Anterior cingulate cortex (tissue), 58 donors: ENCODE measurements at places on chromosomes 3 and 15.

- no peak for DNase-seq
Measured at GRCh38 chr3:193830791-193831191, 237.8 kb downstream of the OPA1 start.

DNA sequence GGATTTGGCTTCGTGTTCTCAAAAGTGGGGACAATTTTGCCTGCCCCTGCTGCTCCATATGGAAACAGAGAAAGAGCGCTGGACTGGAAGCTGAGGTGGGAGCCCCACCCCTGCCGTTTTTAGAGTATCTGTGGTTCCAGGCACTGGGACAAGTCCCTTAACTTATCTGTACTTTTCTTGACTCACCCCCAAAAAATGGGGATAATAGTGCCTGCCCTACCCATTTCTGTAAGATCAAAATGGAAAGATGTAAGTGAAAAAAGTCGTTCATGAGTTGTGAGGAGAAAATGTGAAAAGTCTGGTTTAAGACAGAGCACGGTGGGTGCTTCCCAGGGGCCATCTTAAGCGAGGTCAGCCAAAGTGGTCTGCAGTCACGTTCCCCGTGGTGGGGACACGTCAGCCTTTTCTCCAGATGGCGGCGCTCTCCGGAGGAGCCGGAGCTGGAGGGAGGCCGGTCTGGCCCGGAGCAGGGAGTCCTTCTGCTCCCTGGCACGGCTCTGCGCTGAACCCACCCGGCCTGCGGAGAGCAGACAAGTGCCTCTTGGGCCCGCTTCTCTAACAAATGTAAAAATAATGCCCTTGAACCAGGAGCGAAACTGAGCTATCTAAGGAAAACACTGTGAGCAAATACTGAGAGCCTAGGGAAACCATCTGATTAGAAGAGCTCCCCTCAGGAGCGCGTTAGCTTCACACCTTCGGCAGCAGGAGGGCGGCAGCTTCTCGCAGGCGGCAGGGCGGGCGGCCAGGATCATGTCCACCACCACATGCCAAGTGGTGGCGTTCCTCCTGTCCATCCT lies at the start of gene CLDN18:
CLDN18 (plus strand) TSS at position 690 of the 797 bp plus-strand sequence; CDS start at position 751, 61 bp downstream.
- DNase-seq: no peak

DNA sequence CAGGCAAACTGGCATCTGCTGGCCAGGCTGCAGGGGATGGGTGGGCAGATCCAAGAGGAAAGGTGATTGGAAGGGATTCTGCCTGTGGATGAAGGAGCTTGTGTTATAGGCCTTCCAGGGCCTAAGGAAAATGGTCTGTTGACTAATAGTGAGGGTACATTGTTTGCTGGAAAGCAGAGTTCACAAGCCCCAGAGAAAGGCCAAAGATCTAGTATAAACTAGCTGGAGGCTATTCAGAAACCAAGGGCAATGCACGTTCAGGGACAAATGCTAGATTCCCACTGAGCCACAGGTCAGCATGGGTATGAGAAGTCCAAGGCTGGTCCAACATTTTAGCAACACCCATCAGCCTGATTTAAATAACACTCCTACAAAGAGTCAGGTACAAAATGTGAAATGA lies 74.7 kb downstream of the FBN1 start:
- no peak for DNase-seq

GRCh38 chr3:126373682-126374601 lies 16.7 kb upstream of the KLF15 start:
- no peak for DNase-seq

DNA sequence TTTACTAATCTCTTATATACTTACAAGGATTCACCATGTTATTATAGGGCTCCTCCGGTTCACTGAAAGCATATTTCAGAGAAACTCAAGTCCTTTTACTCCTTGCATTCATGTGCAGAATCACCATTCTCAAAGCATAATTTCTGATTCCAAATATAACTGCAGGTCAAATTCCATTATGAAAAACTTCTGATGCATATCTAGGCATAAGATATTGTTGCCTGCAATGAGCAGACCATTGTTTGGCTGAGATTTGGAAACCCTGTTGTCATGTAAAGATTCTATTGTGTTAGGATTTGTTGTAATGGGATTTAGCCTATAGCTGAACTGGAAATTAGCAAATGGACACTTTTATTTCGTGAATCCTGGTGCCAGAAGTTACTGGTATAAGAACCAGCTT lies 69.5 kb upstream of the PRICKLE2 start:
- no peak for DNase-seq

GRCh38 chr15:69410248-69410874 lies 3.8 kb upstream of the KIF23 start:
- DNase-seq: no peak

DNA sequence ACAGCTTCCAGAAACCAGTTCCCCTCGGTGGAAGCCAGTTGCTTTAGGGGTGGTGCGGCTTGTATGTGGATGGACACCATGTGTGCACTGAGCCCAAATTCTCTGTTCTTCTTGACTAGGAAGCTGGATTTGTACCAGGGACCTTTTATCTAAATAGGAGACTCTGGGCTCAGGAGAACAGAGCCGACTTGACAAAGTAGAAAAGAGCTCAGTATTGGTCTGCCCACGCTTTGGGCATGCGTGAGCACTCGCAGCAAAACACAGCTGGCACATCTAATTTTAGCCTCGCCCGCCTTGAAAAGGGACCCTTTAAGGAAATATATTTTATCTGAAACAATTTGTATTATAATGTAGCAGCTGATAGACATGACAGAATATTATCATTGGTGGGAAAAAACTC lies 1.1 kb upstream of the RBMS3 start:
- no peak for DNase-seq

DNA sequence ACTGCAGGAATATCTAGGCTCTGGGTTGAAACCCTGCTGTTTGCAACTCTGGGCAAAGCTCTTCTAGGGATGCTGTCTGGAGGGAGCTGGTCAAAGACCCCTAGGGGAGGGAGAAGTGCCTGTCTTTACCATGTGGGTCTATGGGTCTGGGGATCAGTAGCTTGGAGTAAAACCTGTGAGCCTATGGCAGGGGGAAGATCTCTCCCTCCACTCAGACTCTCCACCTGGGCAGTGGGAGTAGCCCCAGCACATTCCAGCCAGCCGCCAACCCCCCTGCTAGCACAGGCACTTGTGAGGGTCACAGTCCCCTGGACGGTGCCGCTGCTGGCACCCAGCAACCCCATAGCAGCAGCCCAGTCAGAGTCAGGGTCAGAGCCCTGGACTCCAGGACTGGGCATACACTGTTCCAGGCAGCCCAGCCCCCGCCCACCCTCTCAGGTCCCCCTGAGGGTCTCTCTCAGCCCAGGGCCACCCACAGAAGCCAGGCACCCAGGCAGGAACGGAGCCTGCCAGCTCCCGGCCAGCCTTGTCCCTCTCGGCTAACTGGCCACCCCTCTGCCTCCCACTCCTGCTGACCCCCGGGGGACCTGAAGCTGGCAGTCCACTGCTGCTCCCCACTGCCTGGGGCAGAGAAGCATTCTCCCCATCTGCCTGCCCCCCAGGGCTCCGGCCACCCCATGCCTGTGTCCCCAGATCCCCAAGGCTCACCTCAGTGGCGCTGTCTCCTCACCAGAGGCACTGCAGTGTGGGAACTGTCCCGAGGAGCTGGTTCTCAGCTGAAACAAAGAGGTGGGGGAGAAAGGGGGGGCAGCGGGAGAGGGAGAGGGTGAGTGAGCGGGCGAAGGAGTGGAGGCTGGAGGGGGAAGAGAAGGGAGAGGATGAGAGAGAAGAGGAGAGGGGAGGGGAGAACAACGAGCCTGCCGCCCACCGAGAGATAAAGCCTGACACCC lies 10.8 kb downstream of the GLYCTK start:
- DNase-seq: no peak

DNA sequence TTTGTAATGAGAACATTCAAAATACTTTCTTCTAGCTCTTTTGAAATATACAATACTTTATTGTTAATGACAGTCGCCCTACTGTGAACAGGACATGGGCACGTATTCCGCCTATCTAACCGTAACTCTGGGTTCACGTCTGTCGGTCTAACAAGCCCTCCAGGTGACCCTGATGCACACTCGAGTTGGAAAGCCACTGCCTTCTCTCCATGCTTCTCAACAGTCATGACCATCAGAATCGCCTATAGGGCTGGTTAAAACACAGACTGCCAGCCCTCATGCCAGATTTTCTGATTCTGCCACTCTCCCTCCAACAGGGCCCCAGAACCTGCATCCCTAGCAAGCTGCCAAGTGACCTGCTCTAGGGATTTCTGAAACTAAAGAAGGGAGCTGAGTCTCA lies 140.2 kb downstream of the FOXP1 start:
- DNase-seq: no peak

GRCh38 chr3:176905331-176905730 lies 292.0 kb downstream of the TBL1XR1 start:
- no peak for DNase-seq

GRCh38 chr15:31609258-31609681 lies 282.6 kb downstream of the KLF13 start:
- DNase-seq: no peak

DNA sequence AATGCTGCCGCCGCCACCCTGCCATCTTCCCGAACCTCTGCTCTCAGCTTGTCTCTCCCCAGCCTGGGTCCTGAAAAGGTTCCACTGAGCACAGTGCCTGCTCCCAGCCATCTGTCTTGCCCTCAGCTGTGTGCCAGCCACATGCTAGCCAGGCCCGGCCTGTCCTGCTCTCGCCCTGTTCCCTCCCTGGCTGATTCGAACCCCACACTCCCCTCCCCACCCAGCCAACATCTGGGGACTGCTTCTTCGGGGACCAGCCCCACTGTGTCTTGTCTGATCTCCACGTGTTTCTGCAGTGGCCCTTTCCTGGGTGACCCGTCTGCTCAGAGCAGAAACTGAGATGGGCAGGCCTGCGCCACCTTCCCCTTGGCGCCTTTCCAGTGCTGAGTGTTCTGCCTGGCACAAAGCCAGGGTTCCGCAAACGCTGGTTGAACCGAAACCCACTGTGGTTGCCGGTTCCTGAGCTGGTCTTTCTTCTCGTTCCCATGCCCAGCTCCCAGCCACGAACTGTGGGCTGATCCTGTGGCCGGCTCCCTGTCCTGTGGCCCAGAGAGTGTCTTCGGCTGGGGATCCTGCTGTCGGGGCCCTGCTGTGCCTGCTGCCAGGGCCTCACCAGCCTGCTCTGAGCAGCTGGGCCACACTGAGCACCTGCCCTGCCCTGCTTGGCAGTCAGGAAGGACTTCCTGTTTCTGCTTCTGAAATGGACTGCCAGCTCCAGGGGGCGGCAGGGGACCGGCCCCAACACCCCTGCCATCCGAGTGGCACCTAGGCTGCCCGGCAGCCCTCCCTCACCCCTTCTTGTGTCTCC lies 62.7 kb upstream of the KLF13 start:
- DNase-seq: no peak

DNA sequence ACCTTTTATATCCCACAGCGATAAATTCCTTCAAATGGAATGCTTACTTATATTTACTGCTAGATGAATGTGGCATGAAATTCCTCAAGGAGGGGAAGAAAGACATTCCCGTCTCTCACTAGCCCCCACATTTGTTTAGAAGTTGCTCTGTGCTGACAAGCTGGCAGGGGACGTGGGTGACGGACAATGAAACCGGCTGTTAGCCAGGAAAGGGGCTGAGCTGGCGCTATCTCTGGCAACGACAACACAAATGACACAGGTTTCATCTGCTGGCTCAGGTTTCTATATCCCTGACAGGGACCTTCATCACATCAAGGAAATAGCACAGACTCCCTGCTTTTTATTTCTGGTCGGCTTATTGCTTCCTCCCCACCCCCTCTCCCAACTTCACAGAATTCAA lies 15.8 kb downstream of the RUVBL1 start:
- DNase-seq: no peak

DNA sequence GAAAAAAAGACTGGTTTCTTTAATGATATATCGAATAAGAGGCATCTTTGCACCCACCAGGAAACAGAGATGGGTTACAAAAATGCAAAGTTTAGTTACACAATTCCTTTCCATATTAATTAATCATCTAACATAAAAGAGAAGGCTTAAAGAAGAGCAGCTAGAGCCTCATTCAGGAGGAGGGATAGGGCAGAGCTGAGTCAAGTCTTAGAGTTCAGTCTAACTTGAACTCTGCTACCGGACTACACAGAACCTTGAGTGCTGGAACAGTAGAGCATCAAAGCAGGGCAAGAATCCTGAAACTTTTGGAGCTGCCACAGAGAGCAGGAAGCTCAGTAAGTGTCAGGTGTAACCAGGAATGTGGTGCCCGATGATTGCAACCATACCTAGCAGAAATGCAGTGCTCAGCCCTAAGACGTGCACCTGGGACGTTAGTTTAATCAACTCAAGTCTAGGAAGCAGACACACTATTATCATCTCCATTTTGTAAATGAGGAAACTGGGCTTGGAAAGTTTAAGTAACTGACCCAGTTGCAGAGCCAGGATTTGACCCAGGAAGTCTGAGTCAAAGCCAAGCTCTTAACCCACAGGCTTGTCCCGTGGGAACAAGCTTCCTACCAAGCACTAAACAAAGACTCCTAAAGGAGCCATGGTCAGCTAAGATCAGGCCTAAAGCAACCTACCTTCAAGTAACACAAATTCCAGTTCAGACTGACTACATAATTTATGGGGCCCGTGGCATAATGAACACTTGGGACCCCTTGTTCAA lies 187.4 kb downstream of the FOXP1 start:
- no peak for DNase-seq

DNA sequence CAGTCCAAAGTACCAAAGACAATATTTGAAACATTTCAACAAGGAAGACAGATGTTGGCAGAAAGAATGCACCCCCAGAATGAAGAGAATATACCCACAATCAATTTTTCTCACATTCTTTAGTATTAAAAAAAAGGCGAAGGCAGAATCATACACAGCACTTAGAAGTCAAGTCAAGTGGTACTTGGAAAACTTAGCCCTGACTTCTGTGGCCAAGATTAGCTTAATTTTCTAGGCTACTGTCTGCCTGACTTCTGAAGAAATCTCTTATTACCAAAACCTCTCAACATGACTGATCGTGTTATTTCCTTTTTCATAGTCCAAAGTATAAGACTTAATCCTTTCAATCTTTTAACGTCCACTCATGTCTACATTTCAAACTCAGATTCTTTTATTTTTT lies 60.7 kb downstream of the PBRM1 start:
- no peak for DNase-seq

DNA sequence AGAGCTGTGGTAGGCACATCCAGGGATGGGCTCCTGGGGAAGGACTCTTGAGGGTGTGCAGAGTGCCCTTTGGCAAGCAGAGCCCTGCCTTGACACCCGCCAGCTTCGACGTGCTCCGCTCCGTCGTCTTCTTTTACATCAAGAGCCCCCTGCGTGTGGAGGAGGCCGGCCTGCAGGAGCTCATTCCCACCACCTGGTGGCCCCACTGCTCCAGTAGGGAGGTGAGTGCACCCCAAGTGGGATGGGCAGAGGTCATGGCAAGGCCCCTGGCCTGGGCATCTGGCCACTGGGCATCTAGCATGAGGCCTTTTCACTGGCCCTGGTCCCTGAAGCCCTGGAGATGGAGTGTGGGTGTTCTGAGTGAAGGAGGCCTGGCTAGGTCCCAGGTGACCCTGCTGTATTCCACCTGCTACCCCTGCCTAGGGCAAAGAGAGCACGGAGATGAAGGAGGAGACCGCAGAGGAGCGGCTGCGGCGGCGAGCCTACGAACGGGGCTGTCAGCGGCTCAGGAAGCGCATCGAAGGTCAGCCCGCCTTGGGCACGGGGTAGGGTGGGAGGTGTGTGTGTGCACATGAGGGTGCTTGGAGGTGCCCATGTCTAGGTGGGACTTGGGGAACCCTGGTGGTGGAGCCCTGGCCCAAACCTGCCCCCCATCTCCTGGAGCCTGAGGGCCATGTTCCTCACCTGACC lies 12.2 kb downstream of the RNF123 start:
- DNase-seq: no peak

- DNase-seq: peak; percentile 47
Measured at GRCh38 chr3:133742351-133743091, 3.7 kb upstream of the TF start.
